ENCODE measurements at places on chromosomes 7 and 10.

DNA sequence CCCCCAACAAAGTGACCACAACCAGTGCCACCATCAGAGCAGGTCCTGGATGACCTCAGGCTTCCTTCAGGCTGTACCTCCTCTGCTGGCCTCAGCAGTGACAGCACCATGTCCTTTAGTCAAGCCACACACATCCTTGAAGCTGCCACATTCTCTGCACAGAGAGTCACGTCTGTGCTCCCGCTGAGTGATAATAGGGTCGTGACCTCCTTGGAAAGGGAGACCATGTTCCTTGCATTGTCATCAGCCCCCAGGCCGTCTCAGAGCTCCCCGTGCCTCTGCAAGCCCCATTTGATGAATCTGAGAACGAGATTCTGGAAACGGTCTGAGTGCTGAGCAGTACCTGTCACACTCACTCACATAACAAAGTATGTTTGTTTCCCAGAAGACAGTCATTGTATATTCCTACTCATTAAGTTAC is 106.5 kb upstream of the PRR15 start:
- no peak for DNase-seq

DNA sequence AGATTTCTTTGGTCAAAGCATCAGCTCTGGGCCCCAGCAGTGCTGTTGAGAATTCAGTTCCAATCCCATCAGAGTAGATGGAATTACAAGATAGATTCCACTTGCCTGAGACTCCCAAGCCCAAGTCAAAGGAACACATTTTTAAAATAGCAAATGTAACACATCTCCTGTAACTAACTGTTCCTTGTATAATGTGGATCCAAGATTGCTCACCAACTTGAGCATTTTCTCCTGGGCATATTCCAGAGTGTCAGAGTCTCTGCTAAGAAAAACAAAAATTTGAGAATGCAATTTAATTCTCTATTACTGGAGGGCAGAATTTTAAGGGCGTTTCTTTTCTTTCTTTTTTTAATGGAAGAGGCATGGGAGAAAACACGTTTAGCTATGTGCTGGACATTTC is 136.7 kb downstream of the NEBL start:
- DNase-seq = no peak

DNA sequence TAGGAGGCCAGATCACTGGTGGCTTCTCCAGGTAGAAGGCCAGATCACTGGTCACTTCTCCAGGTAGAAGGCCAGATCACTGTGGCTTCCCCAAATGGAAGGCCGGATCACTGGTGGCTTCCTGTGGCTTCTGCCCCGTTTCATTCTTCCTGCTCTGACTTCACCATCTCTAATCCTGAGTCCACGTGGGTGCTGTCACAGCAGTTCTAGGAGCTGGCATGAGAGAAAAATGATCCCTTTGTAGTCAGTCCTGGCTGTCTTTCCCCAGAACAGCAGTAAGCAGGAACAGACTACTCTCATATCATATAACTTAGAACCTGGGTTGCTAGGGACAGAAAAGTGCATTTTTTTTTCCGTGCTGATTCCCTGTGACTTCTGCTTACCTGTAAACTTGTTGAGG is 90.9 kb downstream of the ACTR3B start:
- no peak for DNase-seq

DNA sequence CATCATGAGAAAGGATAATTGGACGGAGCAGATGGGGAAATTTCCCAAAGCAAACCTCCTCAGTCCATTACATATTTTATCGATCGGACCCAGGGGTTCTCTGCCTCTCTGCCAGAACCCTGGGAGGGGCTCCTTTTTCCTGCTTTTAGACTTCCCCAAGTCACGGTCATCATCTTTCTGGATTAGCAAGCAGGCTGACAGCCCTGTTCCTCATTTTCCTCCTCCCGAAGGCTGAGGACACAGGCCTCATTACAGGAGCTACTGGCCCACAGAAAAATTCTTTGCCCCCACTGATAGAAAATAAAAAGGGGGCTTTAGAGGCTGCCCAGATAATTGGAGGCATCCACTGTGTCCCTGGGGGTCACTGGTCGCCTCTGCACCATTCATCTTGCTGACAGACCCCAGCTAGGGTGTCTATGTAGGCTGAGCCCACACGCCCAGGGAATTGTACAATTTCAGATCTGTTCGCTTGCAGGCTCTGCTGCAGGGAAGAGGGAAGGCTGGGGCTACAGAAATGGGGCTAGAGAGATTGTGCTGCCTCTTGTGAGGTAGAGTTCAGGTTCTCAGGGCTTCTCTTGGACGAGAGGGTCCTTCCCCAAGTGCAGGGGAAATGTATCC is 125.7 kb upstream of the SDK1 start:
- no peak for DNase-seq

DNA sequence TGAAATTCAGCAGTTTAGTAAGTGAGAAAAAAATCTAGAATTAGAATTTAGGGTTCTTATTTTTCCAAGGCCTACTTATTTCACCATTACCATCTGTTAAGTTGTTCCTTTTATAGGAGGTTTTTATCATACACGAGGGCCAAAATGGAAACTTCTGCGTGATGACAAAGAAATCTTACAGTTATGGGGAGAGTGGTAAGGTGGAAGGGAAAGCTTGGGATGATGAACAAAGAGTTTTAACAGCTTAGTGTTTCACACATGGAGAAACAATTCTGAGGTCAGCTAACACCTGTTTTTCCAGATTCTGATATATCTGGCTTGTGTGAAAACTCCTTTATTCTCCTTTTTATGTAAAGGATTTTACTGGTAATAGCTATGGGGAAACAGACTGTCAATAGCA is 49.8 kb upstream of the SEMA3C start:
- DNase-seq = no peak

DNA sequence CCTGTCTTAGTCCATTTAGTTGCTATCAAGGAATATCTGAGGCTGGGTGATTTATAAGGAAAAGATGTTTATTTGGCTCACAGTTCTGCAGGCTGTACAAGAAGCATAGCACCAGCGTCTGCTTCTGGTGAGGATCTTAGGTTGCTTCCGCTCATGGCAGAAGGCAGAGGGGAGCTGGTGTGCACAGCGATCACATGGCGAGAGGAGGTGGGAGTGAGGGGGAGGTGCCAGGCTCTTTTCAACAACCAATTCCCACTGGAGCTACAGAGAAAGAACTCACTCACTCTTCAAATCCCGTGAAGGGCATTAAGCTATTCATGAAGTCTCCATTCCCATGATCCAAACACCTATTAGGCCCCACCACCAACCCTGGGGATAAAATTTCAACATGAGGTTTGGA is 371.6 kb downstream of the SH2D4B start:
- DNase-seq = no peak

GRCh38 chr7:105210721-105211205 is 178.0 kb downstream of the SRPK2 start:
- no peak for DNase-seq

- no peak for DNase-seq
Measured at GRCh38 chr10:70982443-70982842, 94.1 kb upstream of the PCBD1 start.

GRCh38 chr7:148664324-148664723 is 34.4 kb upstream of the CUL1 start:
- no peak for DNase-seq

- no peak for DNase-seq
Measured at GRCh38 chr7:142898377-142899170, 13.0 kb upstream of the TRPV6 start.

- no peak for DNase-seq
Measured at GRCh38 chr10:23522345-23522744, 83.5 kb downstream of the OTUD1 start.

- no peak for DNase-seq
Measured at GRCh38 chr10:92464364-92464763, 109.5 kb downstream of the IDE start.

DNA sequence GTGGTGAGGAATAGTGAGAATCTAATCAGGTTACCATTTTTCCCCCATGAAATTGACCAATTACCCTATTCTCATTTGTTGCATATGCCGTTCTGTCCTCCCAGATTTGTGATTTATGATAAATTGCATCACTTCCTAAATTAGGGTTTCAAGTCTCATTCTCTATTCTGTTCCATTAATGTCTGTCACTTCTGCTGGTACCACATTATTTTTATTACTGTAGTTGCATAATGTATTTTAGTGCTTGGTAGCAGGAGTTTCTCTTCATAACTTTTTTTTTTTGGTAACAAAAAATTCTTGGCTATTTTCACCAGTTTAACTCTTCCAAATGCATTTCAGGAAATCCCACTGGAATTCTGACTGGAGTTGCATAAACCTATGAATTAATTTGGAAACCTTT is 44.0 kb upstream of the FAM133B start:
- no peak for DNase-seq

DNA sequence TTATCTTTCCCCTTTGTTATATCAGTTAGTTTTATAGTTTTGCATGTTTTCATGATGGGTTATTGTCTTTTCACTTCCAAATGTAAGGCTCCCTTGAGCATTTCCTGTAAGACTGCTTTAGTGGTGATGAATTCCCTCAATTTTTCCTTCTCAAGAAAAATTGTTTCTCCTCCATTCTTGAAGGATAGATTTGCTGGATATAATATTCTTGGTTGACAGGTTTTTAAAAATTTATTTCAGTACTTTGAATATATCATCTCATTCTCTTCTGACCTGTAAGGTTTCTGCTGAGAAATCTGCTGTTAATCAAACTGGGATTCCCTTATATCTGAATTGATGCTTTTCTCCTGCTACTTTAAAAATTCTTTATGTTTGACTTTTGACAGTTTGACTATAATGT is 33.3 kb downstream of the SCART1 start:
- DNase-seq = no peak

- DNase-seq = no peak
Measured at GRCh38 chr10:33681595-33681994, 347.1 kb upstream of the NRP1 start.

DNA sequence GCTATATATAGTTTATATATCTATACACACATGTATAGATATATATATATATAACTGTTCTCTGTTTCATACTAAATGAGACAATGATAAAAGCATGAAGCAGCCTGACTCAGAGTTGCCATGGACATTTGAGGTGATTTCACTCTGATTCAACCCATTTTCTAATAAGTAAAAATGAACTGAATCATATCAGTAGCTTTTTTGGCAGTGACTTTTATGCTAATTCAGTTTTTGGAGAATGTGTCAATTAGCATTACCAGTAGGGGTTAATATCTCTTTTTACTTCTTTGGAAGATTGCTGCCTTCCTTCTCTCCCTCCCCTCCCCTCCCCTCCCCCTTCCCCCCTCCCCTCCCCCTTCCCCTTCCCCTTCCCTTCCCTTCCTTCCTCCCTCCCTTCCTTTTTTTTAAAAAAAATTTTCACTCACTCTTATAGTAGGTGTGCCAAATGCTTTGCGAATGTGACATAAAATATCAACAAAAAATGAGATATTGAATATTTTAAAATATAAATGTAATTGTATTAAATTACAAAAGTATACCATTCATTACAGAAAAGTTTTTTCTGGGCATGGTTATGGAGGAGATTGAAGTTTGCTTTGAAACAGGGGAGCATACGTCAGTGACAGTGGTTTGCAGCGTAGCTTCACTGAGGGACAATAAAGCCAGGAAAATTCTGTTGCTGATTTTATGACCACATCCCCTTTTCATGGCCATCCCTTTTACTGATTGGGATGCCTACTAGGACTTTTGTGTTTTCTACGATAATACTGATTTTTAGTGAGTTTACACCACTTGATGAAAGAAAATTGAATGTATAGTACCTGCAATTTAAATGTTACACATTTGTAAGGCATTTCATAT is 64.0 kb upstream of the KLF6 start:
- no peak for DNase-seq

- DNase-seq = no peak
Measured at GRCh38 chr10:7243873-7244272, 167.0 kb downstream of the SFMBT2 start.

DNA sequence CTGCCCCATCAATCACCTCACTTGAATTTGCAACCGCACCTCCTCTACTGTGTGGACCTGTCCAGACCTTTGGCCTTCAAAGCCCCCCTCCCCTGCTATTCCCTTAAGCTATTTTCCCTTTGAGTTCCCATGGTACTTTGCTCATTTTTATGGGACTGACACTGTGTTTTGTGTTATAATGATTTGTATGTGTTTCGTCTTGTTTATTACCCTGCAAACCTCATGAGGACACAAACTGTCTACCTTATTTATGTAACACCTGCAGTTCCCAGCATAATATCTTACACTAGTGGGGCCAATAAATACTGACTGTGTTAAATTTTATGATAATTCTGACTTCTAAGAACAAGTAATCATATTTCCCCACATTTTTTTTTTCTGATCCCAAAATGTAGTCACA is 70.6 kb downstream of the CLEC2L start:
- DNase-seq = no peak

- DNase-seq = no peak
Measured at GRCh38 chr7:122588621-122589020, 110.3 kb downstream of the RNF133 start.

DNA sequence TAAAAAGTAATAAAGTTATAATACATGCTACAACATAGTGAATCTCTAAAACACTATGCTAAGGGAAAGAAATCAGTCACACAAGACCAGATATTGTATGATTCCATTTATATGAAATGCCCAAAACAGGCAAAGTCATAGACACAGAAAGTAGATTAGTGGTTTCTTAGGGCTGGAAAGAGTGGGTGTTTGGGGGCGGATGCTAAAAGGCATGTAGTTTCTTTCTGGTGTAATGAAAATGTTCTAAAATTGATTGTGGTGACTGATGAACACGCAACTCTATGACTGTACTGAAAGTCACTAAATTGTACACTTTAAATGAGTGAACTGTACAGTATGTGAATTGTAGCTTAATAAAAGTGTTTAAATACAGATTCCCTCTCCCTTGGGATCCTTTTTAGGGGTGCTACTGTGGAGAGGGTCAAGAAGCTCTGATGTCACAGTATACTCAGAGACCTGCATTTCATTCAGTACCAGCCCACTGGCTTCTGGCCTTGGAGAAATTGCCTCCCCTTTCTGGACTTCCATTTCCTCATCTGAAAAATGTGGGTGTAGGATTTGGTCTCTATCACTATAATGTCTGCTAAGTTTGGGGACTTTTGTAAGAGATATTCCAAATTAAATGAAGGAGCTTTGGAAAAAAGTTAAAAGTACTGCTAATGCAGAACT is 46.4 kb downstream of the AOAH start:
- DNase-seq = no peak

DNA sequence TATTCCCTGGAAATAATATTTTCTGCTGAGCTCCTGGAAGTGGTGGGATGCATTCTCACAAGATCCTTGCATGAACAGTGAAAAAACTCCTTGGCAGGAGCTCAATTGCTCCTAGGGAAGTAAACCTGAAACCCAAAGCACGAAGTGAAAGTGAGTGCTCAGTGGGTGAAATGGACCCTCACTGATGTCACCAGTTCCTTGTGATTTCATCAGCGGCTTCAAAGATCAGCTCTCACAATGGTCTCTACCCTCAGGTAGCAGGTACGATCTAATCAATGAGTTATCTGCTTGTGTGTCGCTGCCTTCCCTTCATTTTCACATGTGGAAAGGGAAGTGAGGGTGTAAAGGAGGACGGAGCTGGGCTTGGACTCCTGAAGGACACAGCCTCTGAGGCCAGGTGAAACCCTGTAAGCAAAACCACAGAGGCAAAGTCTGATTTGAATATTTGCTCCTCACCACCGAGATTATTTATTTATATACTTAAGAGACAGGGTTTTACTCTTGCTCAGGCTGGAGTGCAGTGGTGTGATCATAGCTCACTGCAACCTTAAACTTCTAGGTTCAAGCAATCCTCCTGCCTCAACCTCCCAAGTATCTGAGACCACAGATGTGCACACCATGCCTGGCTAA is 255.4 kb upstream of the LYZL1 start:
- no peak for DNase-seq
